ENCODE measurements at places on chromosomes 4 and X.
A peak's percentile ranks its signal among the peaks of the same experiment; 100 is the strongest.

DNA sequence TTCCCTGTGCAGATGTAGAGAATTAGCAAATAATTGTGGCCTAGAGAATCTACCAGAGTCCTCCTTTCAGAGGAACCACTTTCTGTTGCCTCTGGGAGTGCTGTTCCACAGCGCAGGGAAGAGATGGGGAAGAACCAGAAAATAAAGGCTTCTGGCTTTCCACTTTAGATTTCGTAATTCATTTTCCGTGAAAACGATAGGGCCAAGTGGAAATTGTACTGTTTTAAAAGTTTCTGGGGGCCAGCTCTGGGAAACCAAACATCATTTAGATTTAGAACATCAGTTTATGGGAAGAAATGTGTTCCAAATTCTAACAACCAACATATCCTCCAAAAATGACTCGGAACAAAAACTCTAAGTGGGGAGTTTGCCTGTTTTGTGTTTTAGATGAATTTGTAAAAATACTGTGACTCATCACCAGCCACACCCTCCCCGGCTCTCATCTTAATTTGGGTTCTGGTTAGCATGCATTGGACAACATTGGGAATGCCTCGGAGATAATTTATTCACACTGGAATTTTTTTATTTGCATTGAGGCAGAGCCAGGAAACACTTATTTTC, 65.2 kb upstream of the LNX1 start:
- DNase-seq = peak; percentile 60

DNA sequence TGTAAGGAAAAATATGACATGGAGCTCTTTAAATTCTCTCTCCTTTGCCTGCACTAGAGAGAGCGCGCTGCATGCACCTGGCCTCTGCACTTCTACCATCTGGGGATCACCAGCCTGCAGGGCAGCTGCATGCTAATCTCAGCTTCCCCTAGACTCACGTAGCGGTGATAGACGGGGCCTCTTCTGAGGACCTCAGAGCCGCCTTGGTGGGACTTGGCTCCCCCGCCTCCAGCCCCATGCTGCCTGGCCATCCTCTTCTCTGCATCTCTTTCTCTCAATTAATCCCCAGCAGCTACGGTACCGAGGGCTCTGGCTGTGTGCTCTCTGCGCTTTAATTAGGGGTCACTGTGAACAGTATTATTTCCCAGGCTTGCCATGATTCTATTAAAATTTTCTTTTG, 52.8 kb upstream of the PSAPL1 start:
- DNase-seq = no peak

DNA sequence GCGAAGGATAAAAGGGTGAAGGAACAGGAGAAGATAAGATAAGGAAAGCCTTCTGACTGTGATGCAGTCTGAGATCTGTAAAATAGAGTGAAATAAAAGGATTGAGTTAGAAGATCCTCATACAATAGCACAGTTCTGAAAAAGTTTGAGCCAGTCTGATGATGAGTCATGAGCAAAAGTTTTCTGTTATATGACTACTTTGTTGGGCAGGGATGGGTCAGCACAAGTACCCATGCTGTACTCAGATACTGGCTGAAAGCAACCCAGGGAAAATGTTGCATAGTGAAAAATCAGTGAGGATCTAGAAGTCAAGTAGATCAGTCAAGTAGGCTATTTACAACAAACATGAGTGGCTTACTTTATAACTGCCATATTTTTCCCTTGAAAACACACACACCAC, 253.5 kb downstream of the PCDH10 start:
- peak; percentile 7 for DNase-seq

- no peak for DNase-seq
Measured at GRCh38 chr4:145880355-145880960, 58.2 kb downstream of the ZNF827 start.

DNA sequence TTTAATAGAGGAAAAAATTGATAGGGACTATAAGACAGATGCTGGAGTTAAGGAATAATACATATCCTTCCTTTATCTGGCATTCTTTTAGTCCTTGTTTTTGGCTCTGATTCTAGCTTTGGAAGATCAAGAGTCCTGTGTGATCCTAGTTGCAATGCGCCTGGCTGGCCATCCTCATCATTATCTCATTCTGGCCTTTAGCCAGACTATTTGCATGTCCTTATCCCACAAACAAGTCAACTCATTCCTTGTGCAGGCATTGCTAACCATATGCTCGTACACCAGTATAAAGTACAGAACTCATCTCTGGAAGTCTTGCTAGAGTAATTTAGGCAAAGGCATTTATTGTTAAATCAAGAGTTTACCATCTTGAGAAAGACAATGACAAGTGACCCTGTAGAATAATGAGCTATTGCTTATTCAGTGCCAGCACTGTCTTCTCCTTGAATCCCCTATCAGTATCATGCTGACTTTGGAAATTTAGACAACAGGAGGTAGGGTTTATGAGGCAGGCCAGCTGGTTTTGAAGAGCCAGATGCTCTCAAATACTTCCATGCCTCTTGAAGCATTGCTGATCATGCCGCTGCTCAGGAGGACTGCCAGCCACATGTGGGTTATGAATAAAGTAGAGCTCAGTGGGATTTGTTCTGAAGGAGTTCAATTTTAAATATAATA, 1730.3 kb upstream of the TENM3 start:
- DNase-seq = no peak

GRCh38 chr4:85681221-85681657, 206.3 kb downstream of the ARHGAP24 start:
- DNase-seq = peak; percentile 94

DNA sequence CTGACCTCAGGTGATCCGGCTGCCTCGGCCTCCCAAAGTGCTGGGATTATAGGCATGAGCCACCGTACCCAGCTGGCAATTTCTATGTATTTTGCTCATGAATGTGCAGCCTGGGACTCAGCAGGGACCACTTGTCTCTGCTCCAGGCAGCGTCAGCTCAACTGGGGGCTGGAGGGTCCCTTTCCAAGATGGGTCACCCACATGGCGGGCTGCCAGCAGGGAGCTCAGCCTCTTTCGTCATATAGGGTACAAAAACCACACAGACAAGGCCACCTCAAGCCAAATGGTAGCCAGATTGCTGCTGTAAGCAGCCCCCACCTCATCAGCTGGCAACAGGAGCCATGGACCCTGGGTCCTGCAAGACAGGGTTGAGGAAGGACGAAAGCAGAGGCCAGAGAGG, 2.4 kb upstream of the CLDN24 start:
- DNase-seq = no peak

DNA sequence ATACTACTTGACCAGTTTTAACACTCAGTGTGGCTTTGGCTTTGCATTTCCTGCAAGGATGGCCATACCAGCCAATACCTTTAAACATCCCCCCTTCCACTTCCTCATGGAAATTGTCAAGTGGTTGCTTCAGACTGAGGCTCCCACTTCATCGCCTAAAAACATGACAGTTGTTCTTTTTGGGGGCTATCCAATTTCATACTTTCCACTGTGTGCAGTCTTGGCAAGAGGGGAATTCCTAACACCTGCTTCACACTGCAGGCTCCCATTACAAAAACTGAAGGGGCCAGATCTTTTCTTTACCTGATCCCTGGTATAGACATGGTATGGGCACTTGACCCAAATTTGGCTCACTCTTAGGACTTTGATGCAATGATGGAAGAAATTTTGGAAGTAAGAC, 28.5 kb upstream of the TSR2 start:
- DNase-seq = no peak

DNA sequence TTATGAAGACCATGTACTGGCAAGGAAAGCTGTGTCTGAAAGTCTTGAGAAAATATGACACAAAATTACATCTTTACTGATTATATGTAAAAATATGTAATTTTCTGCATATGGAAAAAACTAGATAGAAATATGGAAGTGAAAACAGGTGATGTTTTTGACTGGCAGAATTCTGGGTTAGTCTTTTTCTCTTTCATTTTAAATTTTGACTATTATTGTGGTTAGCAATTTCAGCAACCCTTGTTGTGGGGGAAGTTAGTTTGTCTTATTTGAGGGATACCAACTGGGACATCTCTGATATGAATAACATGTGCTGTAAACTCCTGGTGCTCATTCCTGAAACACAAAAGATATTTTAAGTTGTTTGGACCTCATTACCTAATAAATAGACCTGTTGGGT, 49.9 kb upstream of the CPEB2 start:
- DNase-seq = no peak

- DNase-seq = no peak
Measured at GRCh38 chr4:4386296-4386735, 586 bp upstream of the NSG1 start.

- peak; percentile 44 for DNase-seq
Measured at GRCh38 chr4:41125558-41126311, 88.6 kb downstream of the APBB2 start.

DNA sequence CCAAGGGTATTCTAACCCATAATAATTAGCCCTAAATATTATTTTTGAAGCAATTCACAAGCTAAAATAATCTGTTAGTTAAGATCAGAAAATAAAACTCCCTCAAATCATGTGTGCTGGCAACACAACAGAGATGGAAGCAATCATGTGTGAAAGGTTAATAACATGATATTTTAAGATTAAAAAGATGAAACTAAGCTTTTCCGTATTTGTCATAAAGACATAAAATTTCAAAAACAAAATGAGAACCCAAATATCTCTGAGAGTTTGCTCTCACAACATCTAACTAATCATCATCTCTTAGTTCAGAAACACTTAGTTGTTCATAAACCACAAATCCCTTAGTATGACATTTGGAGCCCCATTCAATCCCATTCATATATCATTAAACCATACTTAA, 749.1 kb downstream of the CCSER1 start:
- DNase-seq = no peak

DNA sequence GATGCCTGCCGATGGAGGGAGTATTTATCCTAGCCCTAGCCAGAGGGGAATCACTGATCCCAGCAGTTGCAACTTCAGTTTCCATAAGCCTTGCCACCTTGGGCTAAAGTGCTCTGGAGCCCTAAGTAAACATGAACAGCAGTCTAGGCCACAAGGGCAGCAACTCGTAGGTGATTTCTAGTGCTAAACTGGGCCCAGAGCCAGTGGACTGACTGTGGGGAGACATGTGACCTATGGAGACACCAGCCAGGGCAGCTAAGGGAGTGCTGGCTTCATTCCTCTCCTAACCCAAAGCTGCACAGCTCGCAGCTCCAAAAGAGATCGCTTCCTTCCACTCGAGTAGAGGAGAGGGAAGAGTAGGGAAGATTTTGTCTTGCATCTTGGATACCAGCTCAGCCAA, 120.8 kb upstream of the MAGEA10 start:
- no peak for DNase-seq

- DNase-seq = peak; percentile 68
Measured at GRCh38 chr4:39032218-39033085, at the start of gene TMEM156. TSS of gene TMEM156 (minus strand) at chr4:39032409. CDS start at chr4:39032313, 96 bp downstream.

DNA sequence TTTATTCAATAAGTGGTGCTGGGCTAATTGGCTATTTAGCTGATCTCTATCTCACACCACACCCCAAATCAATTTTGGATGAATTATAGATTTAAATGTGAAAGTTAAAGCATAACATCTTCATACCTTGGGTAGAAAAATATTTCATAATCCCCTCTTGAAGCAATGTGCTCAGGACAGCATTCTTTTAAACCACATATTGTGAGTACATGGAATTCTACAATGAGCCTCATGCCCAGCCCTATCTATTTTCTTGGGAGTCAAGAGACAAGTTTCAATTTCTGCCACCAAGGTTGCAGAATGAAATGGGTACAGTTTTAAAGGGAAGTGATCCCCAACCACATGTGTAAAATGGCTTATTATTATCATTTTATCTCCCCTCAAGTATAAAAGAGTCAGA, 30.6 kb upstream of the GPRIN3 start:
- no peak for DNase-seq

DNA sequence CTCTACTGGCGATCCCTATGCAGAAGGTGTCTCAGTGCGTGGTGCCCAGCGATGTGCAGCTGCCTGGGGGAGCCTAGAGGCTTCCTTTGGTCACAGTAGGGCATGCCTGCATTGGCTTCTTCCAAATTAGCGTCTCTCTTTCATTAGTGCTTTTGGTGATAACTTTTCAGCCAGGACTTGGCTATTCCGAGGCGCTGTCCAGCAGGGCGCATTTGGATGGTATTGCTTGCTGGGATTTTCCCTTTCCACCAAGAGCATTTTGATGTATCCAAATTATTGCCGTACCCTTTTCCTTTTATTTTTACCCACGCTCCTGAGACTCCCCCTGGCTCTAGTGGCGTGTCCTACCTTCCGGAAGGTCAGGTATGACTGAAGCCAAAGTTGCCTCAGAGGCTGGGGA, 101.4 kb downstream of the SORCS2 start:
- no peak for DNase-seq
